Progenitor cell of endocrine pancreas (in vitro differentiated cells): ENCODE measurements at places on chromosomes 2 and 18.

DNA sequence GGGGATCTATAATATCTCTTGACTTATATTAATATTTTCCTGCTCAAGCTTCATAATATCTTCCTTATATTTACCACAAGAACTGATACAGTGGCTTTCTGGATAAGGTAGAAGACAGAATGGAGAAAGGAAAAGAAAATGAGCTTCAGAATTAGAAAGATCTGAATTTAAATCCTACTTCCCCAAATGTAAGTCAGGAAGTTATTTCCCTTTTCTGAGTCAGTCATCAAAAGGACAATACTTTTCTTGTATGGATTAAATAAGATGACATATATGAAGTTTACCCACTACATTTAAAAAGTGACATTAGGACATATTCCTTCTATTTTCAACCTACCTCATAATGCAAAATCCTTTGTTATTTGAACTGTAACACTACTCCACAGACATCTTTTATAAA, 19.0 kb downstream of the KRCC1 start:
- no peak for DNase-seq

- no peak for DNase-seq
Observed at GRCh38 chr2:232228971-232229894, 149.3 kb upstream of the ALPP start.

- no peak for DNase-seq
Observed at GRCh38 chr2:203155406-203155805, 83.4 kb upstream of the CYP20A1 start.

- DNase-seq: no peak
Observed at GRCh38 chr2:176493226-176493825, 224.1 kb downstream of the MTX2 start.

DNA sequence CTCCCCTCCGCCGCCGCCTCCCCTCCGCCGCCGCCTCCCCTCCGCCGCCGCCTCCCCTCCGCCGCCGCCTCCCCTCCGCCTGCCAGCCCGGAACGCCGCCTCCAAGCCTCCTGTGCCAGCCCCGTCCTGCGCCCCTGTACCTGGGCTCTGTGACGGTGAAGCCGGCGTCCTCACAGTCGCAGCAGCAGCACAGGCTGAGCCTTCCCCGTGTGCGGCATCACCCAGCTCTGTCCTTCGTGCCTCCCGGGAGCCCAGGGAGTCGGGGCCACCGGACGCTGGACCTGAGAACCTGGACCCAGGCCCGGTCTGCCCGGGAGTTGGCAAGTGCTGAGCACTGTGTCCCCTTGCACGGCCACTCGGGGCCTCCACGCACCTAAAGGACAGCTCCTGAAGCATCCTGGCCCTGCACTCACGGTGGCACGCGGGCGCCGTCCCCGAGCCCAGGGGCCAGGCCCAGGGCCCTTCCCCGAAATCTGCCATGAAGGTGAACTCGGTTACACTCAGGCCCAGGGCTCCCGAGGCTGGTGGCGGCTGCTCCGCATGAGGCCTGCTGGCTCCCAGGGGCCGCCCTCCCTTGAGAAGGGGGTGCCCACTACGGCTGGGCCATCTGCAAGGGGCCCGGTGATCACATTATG, 32.9 kb downstream of the RTP5 start:
- DNase-seq: no peak

DNA sequence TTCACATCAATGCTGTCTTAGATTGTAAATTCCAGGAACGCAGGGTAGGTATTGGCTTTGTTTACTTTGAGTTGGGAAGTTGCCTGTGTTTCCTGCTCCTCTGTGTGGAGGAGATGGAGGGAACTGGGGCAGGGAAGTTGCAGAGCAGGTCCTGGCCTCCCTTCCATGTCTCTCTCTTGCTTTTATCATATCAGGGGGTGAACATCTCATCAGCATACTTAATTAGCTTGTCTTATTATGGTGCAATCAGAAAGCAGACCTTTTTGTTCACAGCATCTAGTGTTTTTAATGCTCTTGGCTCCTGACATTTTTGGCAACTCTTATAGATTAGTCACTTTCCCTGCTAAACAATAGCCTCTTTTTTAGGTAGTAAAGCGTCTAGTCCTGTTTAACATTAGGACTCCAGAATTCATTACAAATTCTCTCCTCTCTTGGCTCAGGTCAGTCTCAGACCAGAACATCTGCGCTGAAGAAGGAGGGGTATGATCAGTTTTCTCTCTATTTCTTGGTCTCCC, 11.5 kb upstream of the DIPK1C start:
- no peak for DNase-seq

- no peak for DNase-seq
Observed at GRCh38 chr2:112095681-112096080, 40.6 kb downstream of the TMEM87B start.

- DNase-seq: no peak
Observed at GRCh38 chr2:66192888-66193287, 242.0 kb upstream of the MEIS1 start.

DNA sequence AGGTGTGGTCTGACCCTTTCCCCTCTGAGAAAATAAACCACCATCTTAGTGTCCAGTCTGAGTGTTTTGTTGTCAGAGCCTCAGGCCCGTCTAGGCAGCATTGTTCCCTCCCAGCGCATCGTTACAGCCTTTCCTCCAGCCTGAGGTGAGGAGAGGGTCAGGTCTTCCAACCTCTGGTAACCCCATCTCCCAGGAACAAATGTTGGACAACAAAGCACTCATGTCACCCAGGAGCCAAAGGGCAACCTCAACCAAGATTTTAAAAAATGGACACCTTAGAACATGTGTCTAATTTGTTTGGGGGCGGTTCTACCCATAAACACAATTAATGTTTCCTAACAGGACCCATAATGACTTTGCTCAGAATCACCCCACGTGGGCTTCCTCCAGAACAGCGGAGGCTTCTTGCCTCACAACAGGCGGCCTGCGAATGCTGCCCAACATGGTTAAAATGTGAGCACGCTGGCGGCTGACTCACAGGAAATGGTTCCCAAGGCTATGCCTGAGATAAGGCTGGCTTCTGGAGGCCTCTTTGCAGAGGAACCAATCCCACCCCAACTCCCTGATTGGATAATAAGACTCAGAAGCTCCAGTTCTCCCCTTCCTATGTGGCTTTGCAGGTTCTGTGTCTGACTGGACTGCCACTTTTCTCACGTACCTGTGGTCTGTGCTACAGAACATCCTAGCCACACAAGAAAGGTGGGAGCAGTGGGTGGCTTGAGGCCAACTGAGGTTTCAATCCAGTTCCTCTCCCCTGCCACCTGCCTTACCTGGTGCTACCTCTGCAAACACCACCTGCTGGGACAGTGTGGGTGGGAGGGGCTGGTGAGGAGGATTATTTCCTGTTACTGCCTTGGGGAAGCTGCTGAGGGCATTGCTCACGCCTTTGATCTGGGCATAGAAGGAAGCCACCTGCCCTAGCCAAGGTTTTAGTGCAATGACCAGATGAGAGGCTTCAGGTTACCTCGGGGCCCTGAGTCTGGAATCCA, 108.8 kb downstream of the B3GNT2 start:
- DNase-seq: no peak

GRCh38 chr2:219282375-219282774, 3.2 kb downstream of the DNAJB2 start:
- no peak for DNase-seq

- no peak for DNase-seq
Observed at GRCh38 chr2:25085761-25086560, 44.1 kb downstream of the EFR3B start.

DNA sequence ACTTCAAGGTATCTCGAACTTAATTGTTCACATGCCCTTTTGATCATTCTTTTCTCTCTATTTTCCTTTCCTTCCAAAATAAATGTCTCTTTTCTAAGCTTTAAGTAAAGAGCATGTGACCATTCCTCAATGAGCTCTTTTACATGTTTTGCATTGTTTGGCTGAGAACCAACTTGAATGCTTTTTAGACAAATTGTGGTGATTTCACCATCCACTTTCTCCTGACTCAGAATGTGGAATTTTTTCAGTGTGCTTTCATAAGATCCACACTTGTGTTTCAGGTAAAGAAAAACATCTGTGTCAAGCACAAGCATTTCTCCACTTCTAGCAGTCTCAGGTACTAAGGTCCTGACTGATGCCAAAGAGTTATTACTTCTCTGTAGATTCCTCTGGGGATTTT, 10.7 kb downstream of the RBM43 start:
- DNase-seq: no peak

DNA sequence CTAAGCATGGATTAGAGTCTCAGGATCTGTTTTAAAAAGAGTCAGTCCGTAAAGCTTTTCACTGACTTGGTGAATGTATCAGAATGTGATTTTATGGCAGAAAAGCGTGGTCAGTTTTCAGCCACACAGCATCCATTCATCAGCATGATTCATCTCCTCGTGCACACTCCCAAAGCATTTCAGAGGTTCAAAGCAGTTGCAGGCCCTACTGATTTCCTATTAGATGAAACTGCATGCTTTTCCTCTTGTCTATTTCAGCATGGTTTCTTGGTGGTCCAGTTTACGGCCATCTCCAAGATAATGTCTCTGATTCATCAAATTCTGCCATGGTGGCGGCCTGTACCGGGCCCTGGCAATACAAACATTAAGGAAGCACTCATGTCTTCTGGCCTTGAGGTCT, 4.8 kb upstream of the PARD6G start:
- DNase-seq: no peak

DNA sequence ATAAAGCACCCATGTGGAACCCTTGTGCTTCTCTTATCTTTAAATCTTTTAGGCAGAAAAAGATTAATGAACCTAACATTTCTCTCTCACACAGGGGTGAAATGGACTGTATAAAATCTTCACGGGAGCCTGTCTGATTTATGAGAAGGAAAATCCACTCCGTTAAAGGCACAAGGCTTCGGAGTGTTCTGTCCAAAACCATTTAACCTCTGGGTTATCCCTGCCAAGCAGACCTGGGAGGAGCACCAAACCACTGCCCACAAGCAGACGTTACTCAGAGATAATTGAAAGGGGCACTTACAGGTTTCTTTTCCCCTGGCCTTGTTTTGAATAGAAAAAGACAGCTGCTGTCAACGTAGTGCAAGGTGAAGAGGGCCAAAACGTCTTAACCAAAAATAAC, 184.4 kb upstream of the DOK6 start:
- no peak for DNase-seq

GRCh38 chr18:76953583-76954233, 131.4 kb downstream of the ZNF236 start:
- no peak for DNase-seq

- no peak for DNase-seq
Observed at GRCh38 chr2:101723371-101724124, 26.0 kb downstream of the MAP4K4 start.

GRCh38 chr18:10732990-10733389, 207.2 kb downstream of the NAPG start:
- DNase-seq: no peak

- DNase-seq: no peak
Observed at GRCh38 chr2:239337877-239338484, 62.8 kb downstream of the HDAC4 start.

GRCh38 chr2:144541396-144541795, 21.5 kb upstream of the ZEB2 start:
- no peak for DNase-seq

- no peak for DNase-seq
Observed at GRCh38 chr2:177589186-177589585, 196.6 kb downstream of the AGPS start.

DNA sequence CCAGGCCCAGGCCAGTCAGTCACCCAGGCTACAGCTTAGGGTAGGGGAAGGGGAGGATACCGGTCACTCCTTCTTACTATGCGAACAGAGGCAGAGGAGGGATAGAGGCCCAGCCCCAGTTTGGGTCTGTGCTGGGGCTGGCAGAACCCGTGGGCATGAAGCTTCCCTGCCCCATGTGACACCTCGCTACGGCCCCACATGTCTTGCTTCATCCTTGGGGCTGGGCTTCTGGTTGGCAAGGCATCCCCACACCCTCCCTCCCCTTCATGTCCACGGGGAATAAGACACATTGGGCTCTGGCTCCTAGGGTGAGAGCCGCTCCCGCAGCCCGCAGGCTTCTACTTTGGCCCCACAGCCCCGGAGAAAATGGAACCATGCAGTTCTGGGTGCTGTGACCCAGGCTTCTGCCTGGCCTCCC, 32.4 kb downstream of the HS1BP3 start:
- no peak for DNase-seq

DNA sequence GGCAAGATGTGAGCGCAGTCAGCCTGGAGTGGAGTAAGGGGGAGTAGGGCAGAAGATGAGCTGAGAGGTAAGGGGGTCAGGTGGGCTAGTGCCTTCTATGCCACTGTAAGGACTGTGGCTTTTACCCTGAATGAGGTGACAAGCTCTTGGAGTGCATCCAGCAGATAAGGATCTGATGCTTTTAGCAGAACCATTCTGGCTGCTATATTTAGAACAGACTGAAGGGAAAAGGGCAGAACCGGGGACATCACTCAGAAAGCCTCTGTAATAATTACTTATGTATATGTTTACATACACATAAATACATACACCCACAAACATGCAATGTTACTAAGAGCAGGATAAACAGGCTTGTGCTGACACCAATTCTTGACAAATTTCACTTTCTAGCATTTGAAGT, 124.8 kb downstream of the DTNB start:
- no peak for DNase-seq

GRCh38 chr2:98334439-98335078, 11.7 kb upstream of the CNGA3 start:
- DNase-seq: no peak

DNA sequence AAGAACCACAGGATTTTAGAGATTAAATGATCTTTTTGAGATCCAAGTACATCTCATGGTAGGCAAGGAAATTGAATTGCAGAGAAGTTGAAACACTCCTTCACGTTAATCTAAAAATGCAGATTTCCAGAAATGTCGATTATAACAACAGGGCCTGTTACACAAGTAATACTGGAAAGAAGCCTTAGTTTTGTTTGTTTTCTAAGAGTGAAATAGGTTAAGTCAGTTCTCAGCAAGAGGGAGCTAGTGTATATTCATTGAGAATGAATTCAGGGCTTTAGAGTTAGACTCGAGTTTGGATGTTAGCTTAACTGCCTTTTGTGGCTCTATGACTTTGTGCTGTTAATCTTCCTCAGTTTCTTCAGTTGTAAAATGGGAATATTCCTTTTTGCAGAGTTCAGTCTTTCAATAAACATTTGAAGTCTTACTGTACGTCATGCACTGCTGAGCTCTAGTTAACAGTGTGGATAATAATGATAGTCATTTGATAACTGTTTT, 926 bp downstream of the NDUFV2 start:
- DNase-seq: no peak

DNA sequence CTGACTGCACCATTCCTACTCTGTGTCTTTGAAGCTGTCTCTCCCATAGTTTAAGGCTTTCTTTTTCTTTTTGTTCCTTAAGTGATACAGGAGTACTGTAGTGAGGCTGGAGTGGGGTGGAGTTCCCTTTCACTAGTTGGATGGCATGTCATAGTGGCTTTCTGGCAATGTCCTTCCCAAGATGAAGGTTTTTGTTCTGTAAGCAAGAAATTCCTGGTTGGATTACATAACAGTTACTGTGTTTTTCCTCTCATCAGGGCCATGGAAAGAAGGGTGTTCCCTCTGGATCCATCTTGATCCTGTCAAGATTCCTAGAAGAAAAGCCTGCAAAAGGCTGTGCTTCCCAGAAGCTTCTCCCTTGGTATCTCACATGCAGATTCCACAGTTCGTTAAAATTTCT, 84.2 kb downstream of the ACKR3 start:
- DNase-seq: no peak

- DNase-seq: no peak
Observed at GRCh38 chr2:157900684-157901083, 24.6 kb upstream of the ACVR1 start.

GRCh38 chr18:78781601-78781960, 198.0 kb upstream of the SALL3 start:
- no peak for DNase-seq
